ENCODE measurements at places on chromosomes 6 and 20.

DNA sequence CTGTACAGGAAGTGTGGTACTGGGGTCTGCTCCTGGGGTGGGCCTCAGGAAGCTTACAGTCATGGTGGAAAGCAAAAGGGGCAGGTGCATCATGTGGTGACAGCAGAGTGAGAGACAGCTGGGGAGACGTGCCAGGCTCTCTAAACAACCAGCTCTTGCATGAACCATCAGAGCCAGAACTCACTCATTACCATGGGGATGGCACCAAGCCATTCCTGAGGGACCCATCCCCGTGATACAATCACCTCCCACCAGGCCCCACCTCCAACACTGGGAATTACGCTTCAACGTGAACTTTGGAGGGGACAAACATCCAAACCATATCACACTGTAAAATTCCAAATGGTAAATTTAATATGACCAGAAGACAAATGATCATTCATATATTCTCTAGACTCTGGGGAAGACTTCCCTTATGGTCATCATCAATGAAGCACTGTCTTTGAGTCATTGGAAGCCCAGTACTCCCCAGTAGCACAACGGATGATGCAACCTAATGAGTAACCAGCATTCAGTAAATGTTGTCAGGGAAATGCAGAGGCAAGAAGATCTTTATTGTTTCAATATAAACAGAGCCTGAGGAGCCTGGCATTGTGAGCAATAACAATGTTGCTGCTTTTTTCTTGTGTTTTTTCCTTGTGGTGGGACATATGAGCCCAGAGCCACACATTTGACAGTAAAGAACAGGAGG lies 48.2 kb upstream of the RALY start:
- DNase-seq, result no peak

DNA sequence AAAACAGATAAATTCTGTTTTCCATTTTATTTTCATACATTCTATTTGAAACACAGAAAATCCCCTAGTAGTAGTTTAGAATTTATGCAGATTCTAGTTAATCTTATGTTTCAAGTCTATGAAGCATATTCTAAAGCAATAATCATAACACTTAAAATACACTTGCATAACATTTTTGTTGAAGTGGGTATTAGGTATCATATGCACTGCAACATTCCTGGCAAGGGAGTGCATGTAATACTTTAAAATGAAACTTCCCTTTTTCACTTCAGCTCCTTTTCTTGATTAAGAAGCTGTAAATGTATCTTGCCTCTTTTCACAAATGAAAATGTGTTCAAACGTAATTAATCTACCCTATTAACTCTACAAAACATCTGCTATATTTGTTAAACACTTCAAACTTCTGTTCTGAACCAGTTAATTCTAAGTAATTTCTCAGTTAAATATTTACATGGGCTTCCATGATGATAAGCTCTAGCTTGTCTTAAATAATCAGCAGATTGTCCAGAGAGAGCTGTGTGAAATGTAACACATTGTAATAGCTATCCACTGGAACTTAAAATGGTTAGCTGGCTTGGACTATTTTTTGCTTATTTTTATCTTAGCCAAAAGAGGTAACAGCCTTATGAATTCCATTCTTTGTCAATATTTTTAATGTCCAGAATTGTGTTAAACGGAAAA lies 192.8 kb downstream of the COL19A1 start:
- no peak for DNase-seq

GRCh38 chr6:24763578-24763977 lies 11.2 kb upstream of the GMNN start:
- DNase-seq, result no peak

DNA sequence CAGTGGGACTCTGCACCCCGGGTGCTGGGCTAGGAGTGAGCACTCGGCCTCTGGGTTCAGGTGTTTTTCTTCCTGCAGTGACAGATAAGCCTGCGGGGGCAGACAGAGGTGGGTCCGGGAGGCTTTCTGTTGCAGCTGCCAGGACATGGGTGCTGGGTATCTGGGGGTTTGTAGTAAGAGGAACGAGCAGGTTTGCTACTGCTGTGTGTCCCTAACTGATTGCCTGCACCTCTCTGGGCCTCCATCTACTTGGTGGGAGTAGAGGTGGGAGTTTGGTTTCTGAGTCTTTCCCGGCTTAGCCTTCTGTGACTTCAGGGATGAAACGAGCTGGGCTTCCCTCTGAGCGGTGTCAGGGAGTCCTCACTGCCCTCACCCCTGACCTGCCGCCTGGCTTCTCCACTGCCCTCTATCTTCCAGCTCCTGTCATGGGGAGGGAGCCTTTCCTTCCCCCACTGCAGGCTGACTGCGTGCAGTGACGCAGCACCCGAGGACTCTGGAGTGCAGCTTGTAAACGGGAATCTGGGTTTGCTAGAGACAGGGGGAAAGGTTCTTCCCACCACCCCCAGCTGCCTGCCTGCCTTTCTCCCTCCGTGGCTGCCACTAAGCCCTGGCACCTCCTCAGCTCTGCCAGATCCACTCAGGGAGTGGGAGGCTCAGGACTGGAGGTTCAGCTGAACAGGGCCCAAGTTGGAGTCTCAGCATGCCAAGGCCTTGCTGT lies 6.7 kb downstream of the DLGAP4 start:
- no peak for DNase-seq

DNA sequence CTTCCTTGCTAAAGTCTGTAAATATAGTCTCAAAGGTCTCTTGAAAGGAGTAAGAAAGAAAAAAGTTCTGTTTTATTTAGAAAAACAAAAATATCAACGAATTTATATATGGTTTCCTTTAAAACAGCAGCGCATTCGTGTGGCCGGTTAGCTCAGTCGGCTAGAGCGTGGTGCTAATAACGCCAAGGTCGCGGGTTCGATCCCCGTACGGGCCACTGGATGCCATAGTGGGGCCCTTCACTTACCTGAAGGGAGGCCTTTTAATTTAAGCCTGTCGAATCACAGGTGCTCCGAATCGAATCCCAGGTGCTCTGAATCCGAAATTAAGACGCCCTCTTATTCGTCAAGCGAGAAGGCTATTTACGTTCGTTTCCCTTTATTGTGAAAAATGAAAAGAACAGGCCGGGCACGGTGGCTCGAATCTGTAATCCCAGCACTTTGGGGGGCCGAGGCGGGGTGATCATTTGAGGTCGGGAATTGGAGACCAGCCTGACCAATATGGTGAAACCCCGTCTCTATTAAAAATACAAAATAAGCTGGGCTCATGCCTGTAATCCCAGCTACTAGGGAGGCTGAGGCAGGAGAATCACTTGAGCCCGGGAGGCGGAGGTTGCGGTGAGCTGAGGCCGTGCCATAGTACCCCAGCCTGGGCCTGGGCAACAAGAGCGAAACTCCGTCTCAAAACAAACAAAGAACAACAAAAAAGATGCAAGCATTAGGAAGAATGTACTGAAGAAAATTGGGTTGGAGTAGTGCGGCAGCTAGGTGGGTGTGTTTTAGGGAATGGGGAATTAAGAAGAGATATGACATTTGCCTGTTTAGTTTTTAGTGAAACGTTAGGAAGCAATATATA lies 195.8 kb upstream of the ZNF184 start:
- peak; percentile 41 for DNase-seq

GRCh38 chr20:49261173-49261572 lies 16.7 kb downstream of the ZNFX1 start:
- no peak for DNase-seq

DNA sequence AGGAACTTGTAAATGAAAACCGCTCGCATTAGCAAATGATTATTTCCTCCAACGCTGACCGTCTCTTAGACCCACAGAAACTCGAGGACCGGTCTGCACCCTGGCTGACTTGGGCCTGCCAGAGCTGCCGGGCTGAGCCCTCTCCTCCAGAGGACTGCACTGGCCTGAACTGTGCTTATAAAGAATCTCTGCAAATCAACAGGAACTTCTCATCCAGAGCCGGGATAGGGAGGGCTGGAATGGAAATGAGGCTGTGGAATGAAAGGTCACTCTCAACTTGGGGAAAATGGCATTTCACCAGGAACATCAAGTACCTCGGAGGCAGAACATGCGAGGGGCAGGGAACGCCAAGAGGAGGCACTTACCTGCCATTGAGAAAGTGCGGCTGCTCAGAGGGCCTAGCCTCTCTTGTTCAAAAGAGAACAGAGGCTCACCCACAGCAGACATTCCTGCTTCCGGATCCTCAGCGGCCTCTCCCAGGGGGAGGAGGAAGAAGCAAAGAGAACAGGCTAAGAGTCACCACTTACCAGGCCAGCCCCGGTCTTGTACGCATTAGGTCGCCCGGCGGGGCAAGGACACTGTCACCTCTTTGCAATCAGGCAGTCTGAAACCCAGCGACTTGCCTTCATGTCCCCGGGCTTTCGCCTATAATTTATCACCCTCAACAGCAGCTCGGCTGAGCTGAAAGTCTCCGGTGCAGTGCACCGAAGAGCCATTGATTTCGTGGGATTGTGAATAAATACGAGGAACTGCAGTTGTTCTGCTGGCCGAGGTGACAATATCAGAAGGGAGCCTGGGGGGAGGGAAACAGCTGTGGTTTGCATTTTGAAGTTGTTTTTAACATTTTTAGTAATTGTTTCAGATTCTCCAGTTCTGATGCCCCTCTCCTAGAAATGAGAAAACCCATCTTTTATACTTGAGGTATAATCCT lies 37.6 kb downstream of the ZMYND8 start:
- DNase-seq, result no peak

DNA sequence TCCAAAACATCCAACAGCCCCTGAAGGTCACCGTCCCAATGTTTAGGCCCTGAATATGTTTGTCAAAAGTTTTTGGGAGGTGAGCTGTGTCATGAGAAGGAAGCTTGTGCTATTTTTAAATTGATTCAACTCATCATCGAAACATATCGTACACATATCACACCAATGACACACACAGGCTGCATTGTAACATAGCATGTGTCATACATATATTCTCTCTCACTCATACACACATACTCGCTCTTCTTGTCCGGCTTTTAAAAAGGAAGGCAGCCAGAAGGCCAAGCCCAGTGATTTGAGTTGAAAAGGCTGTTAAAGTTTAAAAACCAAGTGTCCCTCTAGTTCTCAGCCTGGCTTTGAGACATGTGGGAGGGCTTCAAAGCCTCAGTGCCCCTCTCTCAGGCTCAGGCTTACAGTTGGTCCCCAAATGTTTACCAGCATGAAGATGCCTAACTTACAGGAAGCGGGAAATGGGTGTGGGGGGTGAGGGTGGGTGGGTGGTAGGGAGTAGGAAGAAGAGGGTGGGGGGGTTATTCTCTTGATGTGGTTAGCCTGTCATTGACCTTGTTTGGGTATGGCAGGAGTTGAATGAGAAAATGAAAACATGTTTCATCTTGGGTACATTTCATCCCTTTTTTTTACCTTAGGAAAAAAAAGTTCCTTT lies 3.3 kb upstream of the PRDM1 start:
- DNase-seq, result no peak

- DNase-seq, result no peak
These were observed at the start of gene LTB for GRCh38 chr6:31582230-31582643. TSS of gene LTB (minus strand) at chr6:31582424. CDS start at chr6:31582417, 7 bp downstream.

DNA sequence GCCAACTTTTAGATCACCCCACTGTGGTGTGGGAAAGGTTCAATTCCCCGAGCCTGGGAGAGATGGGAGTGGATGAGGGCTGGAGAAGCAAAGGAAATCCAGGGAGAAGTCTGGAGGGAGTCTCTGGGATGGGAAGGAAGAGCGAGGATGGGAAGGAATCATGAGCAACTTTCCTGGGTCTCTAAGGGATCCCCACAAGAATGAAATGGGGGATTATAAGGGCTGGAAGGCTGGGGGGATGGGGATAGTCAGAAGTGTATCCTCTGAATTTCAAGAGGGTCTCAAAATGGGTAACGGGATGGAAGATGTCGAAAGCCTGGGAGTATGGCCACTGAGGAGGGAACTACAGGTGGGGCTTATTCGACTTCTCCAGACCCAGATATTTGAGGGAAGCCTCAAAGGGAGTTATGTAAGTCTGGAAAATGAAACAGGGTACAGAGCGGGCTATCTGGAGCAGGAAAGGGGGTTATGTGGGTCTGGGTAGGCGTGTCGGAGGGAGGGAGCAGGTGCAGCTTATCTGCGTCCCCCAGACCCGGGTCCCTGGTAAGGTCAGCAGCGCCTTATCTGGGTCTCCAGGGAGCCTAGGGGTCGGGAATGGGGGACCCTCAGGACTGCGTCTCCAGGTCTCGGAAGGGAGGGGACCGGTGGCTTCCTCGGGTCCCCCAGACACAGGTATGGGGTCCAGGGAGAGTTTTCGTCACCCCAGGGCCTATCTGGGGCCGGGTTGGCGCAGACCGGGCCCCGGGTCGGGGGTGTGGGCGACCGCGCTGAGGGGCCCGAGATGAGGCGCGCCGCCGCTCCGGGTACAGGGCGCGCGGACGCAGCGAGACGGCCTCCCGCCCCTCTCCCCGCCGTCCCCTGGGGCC lies 550 bp downstream of the PLAGL2 start:
- no peak for DNase-seq

- no peak for DNase-seq
These were observed 100.8 kb downstream of the SYCP2 start for GRCh38 chr20:59832406-59833363.

GRCh38 chr6:113920663-113921267 lies 50.2 kb downstream of the HDAC2 start:
- no peak for DNase-seq

GRCh38 chr6:155708100-155708499 lies 252.5 kb upstream of the NOX3 start:
- no peak for DNase-seq

DNA sequence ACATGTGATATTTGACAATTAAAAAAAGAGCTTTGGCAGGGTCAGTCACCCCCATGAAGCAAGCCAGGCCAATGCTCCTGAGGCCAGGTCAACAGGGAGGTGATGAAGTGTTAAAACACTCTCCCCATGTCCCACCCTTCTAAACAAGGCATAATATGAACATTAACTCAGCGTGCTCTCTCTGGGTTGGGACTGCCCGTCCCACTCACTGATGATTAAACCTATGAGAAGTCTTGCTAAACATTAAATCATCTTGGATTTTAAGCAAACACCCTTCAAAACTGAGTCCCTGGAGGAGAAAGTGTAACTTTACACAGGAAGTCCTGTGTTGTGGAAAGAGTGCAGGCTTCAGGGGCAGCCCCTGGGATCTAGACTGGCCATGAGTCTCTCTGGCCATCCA lies 558.5 kb downstream of the CD83 start:
- DNase-seq, result no peak

DNA sequence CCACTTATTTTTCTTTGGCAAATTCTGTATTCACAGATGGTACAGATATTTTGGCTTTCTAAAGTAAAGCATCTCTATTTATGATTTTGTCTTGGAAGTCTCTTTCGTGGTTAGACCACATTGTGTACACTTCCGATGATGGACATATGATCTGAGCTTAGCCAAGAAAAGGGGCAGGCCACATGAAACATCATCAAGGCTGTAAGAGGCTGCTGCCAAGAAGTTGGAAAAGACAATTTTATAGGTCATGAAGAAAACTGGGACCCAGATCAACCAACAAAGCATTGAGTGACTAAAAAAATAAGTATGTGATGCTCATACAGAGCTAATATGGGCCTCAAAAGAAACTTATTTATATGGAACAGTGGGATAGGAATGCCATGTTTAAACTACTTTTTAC lies 266.4 kb downstream of the HAO1 start:
- no peak for DNase-seq

GRCh38 chr6:123677897-123678296 lies 41.1 kb upstream of the TRDN start:
- DNase-seq, result no peak

Measured in stimulated activated CD4-positive, alpha-beta T cell treated with anti-CD3 and anti-CD28 coated beads, TNF-alpha, amount 100 ng/mL, for 24 hours (primary cell).